ENCODE measurements at places on chromosomes 7 and 10.
A peak's percentile ranks its signal among the peaks of the same experiment; 100 is the strongest.

DNA sequence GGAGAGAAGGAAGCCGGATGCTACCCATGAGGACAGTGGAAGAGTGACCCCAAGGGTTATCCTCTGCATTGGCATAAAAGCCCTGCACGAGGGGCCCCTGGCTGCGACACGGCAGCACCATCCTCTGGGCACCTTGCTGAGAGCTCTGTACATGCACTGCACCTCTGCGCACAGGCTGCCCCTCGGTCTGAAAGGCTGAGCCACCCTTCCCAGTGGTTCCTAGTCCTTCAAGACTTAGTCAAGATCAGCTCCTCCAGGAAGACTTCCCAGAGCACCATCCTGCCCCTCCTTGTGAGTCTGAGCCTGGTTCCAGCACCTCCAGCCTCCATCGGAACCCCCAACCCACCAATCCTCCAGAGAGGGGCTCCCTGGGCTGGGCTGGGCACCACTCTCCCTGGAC is 37.9 kb upstream of the CNPY1 start:
- DNase-seq, result peak; percentile 35

GRCh38 chr7:45721686-45722598 is 147.8 kb downstream of the ADCY1 start:
- no peak for DNase-seq

GRCh38 chr7:155356323-155357105 is 58.8 kb downstream of the INSIG1 start:
- DNase-seq, result peak; percentile 86

DNA sequence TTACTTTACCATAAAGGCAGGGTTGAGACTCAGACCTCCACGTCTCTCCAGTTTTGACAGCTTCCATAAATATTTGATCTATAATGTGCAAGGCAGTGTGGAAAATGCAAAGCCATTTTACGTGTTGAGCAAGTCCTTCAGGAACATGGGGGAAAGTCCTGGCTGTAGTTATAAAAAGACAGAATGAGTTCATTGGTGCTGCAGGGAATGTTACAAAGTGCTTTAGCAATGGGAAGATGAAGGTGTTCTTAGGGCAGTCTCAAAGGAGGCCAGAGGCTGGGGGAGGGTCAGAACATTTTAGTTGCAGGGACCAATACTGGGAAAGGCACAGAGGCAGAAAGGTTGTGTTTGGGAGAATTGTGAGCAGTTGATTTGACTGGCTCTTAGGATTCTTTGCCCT is 27.9 kb downstream of the CNNM2 start:
- DNase-seq, result no peak

- peak; percentile 94 for DNase-seq
Observed at GRCh38 chr7:45917658-45918057, 3.4 kb downstream of the IGFBP3 start.

DNA sequence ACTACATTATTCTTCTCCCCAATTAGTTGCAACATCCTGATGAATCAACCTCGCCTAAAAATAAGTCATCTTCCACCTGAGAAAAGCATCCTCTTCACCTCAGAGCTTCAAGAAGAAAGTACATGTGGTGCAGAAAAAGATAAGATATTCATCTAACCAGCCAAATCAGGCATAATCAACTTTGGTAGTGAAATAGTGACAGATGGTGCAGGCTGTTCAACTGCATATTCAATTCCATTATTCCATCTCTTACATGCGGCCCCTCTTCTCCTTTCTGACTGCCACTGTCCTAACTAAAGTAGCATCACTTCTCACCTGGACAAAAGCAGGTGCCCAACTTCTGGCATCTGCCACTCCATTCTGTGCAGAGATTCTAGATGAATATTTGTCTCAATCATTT is 148.4 kb upstream of the STEAP1 start:
- no peak for DNase-seq

- DNase-seq, result no peak
Observed at GRCh38 chr7:142355328-142355727, 97.5 kb upstream of the PRSS58 start.

DNA sequence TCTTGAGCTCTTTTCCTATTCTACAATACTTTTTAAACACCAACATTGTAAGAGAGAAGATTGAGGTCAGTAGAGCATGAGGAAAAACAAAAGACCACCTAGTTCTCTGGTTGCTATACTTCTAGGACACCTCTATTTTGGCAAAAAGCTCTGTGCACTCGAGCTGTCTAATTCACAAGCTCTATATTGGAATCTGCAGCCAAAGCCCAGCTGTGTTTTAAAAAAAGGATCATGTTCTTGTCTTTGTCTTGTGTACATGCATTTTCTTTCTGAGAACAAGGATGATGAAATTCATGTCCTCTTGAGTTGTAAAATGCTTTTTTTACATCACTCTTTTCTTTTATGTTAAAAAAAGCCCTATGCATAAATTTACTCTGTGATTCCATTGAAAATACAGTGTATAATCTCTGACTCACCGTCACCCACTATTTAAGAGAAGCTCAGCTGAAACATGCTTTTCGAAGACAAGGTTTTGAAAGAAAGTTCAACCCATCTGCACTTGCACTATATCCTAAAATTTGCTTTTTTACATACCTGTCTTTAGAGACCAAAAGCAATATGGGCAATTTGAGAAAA is 215.5 kb upstream of the VSTM2A start:
- no peak for DNase-seq

Measured in endodermal cell (in vitro differentiated cells).